Activated CD4-positive, alpha-beta T cell treated with anti-CD3 and anti-CD28 coated beads, Interleukin-2, amount 50 U/mL, for 4 hours (primary cell): ENCODE measurements at places on chromosomes 12 and 14.

DNA sequence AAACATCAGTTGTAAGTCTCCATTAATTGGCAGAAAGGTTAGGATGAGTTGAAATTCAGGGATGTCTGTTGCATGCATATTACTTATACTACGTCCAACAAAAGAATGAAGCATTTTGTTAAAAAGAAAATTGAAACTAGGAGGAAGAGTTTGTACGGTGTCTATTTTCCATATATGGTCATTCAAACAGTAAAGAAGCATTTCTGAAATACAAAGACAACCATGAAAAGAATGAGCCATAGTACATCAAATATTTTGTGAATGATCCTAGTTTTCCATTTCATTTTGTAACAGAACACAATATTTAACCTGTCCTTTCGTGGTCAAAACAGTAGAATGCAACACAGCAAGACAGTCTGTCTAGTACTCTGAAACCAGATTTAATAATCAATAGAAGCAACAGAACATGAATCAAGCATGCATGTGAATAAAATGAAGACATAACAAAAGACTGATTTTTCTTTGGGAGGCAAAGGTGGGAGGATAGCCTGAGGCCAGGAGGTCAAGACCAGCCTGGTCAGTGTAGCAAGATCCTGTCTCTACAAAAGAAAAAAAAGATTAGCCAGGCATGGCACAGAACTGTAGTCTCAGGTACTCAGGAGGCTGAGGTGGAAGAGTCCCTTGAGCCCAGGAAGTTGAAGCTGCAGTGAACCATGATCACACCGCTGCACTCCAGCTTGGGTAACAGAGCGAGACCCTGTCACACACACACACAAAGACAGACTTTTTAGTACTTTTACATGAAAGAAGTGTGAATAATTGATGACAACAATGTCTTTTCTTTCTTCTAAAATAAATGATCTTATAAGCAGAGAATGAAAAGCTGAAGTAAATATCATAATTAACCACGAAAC is 156.0 kb downstream of the LRIG3 start:
- no peak for DNase-seq

- no peak for DNase-seq
Measured at GRCh38 chr14:87892763-87893162, 100.2 kb downstream of the GALC start.

- DNase-seq = no peak
Measured at GRCh38 chr14:71115821-71116567, 208.7 kb downstream of the PCNX1 start.

DNA sequence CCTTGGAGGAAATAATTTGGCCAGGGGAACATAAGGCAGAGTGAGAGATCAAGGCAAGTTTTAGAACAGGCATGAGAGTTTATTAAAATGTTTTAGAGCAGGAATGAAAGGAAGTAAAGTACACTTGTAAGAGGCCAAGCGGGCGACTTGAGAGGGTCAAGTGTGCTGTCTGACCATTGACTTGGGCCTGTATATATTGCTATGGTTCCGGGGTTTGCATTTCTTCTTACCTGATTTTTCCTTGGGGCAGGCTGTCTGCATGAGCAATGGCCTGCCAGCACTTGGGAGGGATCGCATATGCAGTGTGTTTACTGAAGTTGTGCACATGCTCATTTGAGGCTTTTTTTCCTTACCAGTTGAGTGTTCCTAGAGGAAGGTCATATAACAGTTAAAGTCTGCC is 214.8 kb downstream of the FUT8 start:
- no peak for DNase-seq

GRCh38 chr14:58109744-58110143 is 42.3 kb downstream of the ARMH4 start:
- DNase-seq = no peak

DNA sequence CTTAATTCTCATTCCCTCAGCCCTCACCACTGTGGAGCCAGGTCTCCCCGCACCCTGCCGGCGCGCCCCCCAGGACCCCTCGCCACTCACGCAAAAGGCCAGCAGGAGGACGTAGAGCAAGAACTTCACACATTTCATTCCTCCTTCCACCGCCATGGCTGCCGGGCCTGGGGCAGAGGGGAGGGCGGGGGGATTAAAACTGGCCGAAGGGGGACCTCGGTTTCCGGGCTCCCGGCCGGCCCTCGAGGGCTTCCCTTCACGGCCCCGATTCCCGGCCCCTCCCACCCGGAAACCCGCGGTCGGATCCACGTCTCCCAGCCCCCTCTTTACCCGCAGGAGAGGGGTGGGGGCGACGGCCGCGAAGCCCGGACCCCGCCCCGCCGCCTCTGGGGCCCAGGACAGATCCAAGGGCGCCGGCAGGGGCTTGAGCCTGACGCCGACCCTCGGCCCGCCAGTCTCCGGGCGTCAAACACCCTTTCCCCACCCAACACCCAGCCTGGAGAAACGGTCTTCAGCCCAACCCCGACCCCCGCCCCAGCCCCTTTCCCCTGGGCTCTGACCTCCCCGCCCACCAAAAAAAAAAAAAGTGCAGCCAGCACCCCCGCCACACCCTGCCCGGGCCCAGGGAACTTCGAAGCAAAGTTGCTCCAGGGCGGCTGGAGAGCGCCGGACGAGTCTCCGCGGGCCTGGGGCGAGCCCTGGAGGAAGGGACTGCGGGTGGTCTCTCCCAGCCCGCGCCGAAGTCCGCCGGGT is 447 bp downstream of the CD63 start:
- DNase-seq = no peak

DNA sequence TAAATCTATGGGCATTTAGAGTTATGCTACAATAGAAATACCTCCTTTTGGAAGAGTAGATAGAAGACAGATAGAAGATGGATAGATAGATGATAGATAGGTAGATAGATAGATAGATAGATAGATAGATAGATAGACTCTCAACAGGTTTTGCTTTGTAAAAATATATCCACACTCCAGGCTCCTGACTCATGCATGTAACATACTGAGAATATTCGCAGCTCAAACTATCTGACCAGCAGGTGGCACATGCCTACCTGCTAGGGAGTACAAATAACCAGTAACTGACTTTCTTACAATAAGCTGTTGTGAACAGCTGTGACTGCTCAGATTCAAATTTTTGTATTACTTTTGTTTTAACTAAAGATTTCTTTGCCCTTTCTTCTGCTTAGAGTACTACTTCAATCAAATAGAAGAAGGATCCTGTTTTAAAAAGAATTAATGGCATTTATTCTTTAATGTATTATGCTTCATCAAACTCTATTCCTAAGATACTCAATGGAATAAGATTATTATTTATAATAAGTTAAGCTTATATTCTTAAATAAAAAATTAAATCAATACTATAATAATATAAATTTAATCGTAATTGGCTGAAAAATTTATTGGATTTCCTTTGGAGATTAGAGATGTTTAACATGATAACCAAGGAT is 15.8 kb upstream of the CPNE8 start:
- DNase-seq = peak; percentile 7

- no peak for DNase-seq
Measured at GRCh38 chr12:9735601-9736000, 2.7 kb upstream of the CLECL1 start.

- no peak for DNase-seq
Measured at GRCh38 chr14:59215322-59215721, 26.9 kb downstream of the DAAM1 start.

DNA sequence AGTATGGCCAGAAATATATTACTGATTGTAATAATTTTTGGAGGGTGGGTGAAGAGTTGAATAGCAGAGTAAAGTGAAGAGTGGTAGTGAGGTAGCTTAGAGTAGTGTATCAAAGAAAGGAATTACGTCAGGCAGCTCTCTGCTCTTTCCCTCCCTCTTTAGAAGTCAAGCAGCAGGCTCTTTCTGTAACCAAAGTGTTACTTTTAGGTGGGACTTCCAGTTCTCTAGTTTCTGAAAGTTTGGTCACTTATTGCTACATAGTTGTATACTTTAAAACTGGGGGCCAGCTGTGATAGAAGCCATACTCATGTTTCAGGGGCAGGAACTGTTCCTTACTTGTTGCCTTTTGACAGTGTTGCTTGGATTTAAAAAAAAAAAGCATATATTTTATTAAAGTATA is 30.6 kb downstream of the ATF7IP start:
- DNase-seq = no peak

- no peak for DNase-seq
Measured at GRCh38 chr12:52956987-52957386, 8.1 kb downstream of the KRT18 start.

DNA sequence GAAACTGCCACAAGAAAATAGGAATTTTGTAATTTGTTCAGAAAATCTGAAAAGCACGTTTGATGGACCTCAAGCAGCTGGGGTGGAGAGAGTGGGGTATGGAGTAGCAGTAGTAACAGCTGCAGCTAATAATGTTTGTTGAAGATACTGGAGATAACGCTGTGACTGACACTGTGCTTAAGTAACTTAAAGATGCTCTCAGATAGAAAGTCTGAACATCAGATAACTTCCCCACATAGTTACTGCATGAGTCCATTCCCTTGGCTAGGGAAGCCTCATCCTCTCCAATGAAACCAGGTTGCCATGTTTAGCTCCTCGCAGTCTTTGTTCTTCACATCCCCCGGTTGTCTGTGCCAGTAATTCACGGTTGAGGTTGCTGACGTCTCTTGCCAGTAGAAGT is 24.9 kb downstream of the RMST start:
- DNase-seq = no peak

DNA sequence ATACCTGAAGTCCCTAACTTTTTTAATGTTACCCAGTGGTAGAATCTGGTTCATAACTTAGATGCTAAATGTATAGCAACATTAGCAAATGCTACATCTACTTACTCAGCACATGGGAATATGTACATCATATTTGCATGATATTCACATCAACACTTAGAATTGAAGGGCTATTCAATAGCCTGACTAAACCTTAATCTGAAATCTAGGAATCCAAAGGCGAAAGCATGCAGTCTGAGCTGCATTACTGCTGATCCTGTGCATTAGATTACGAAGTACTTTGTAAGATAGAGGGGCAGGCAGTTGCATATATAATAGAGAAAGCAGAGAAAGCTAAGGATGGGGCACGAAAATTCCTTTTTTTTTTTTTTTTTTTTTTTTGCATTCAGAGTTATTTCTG is 40.4 kb downstream of the SLC38A4 start:
- DNase-seq = no peak

GRCh38 chr12:108297895-108298760 is 41.0 kb downstream of the CMKLR1 start:
- DNase-seq = no peak

GRCh38 chr12:111248236-111249017 is 120.5 kb downstream of the PHETA1 start:
- DNase-seq = no peak

DNA sequence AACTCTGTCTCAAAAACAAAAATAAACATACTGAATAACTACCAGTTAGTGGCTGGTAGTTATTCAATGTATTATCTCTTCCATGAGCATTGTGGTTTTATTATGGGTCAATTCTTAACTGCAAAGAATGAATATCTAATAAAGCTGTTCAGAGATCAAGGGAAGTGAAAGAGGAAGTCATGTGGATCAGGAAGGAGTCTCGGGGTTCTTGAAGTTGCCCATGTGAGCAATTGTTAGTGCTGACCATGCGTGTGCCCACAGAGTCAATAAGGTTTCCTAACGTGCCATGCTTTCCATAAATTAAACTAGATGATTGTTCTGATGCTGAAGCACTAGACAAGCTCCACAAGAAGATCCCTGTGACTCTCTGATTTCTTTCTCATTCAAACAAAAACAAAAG is 136.5 kb upstream of the CPSF6 start:
- DNase-seq = no peak

DNA sequence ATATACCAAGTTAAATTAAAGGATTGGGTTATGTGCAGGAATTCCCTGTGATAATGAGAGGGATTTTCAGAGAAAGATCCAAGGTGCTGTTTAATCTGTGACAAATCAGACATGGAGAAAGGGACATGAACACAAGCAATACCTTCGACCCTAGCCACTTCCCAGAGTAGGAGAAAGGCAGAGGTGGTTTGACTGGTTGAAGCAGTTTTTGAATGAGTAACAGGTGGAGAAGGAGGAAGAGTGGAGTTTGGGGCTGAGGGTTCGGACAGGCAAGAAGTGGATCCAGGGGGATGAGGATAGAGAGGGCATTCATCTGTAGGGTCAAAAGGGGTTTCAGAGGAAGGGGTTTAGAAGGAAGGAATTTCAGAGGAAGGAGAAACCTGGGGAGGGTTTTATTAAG is 27.4 kb upstream of the A2M start:
- DNase-seq = no peak

GRCh38 chr14:39576258-39576657 is 144.0 kb upstream of the FBXO33 start:
- DNase-seq = no peak

- DNase-seq = no peak
Measured at GRCh38 chr12:102833687-102834441, 83.2 kb downstream of the PAH start.

DNA sequence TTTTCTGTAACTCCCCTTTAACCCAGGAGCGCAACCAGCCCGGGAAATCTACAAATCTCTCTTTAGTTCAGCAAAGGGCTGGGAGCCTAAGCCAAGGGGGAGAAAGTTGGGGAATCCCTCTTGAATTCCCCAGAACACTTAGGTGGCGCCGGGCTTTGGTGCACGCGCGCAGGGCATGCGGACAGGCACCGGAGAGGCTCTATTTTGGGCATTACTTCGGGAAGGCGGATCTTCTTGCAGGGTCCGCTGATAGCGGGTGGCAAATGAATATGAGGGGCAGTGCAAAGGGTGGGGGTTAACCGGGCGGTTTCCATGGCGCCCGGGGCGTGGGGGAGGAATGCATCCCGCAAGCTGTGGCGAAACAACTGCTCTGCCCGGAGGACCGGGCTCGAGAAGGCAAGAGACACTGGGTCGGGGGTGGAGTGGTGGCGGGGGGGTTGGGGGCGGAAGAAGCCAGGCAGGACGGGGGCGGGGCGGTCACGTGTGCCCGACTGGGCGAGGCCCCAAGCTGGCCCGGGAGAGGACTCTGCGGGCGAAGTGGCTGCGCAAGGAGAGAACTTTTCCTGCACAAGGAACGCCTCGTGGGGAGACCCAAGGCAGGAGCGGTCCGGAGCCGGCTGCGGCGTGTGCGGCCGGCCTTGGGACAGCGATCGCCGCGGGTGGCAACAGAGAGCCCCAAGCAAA is at the start of gene FLVCR2:
Gene FLVCR2 (plus strand): TSS at position 519 of the 684 bp plus-strand sequence. CDS start 353 bp downstream, outside the sequence.
- peak; percentile 53 for DNase-seq

- no peak for DNase-seq
Measured at GRCh38 chr14:94906577-94906976, 136.7 kb upstream of the GSC start.

DNA sequence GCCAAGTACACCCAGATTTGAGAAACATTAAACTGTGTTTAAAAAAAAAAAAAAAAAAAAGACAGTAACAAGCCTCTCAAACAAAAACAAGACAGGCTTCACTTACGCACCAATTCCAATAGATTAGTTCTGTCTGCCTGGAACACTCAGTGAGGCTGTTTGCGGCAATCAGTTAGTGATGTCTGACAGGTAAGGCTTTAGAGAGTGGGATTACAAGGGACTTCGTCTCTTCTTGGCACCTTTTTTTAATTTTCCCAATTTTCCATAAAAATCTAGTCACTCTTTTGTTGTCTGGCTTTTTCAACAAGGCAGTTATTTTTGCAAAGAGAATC is 79.6 kb downstream of the NCOR2 start:
- DNase-seq = no peak

DNA sequence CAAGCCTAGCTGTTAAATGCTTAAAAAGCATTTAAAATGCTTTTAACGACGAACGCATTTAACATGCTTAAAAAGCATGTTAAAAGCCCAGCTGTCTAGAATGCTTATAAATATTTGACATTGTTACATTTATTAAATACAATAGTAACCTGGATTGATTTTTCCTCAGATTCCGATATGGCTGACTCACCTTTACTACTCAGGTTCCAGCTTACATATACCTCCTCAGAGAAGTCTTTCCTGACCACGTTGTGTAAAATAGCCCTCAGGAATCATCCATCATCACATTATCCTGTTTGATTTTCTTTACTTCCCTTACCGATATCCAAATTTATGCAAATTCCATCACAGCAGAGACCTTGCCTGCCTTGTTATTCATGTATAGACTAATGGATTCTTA is 51.4 kb downstream of the SLC41A2 start:
- no peak for DNase-seq
